Uterus (tissue), 4 donors: ENCODE measurements at places on chromosomes 12 and 14.

DNA sequence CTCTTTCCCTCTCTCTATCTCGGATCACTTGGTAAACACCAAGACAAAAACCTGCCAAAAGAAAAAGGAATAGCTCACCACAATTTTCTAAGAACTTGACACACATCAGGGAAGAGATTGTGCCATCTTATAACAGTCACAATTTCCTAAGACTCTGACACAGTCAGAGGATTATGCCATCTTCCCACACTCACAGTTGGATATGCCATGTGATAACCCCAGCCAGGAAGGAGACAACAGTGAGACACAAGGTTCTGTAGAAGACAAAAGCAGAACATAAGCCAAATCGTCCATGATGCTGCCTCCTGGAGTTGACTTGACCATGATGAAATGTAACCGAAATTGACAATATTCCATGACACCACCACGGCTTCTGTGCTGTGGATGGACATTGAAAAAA lies 2.8 kb upstream of the CLEC9A start:
- no peak for DNase-seq

DNA sequence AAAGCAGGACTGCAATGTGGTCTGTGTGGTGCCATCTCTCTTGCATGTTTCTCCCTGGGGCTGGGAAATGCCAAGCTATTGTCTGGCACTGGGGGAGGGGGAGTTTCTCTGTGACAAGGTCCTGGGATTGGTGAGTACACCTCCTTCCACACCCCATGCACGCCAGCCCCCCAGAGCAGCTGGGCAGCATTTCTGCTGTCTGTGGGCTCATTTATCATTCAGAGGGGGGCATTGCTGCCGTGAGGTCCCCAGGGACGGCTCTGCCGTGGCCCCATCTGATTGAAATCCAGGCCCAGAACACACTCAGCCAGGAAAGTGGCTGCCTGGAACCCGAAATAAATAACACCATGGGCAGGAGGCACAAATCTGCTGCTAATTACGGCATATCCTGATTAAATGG lies 12.6 kb upstream of the FAM222A start:
- DNase-seq, result no peak

GRCh38 chr12:101297661-101298060 lies 17.8 kb downstream of the UTP20 start:
- no peak for DNase-seq

- DNase-seq, result no peak
Observed at GRCh38 chr14:97219431-97220017, 422.3 kb downstream of the VRK1 start.

- no peak for DNase-seq
Observed at GRCh38 chr12:75870878-75871277, 160.7 kb downstream of the PHLDA1 start.

- DNase-seq, result no peak
Observed at GRCh38 chr12:42104087-42104486, 40.6 kb downstream of the GXYLT1 start.

DNA sequence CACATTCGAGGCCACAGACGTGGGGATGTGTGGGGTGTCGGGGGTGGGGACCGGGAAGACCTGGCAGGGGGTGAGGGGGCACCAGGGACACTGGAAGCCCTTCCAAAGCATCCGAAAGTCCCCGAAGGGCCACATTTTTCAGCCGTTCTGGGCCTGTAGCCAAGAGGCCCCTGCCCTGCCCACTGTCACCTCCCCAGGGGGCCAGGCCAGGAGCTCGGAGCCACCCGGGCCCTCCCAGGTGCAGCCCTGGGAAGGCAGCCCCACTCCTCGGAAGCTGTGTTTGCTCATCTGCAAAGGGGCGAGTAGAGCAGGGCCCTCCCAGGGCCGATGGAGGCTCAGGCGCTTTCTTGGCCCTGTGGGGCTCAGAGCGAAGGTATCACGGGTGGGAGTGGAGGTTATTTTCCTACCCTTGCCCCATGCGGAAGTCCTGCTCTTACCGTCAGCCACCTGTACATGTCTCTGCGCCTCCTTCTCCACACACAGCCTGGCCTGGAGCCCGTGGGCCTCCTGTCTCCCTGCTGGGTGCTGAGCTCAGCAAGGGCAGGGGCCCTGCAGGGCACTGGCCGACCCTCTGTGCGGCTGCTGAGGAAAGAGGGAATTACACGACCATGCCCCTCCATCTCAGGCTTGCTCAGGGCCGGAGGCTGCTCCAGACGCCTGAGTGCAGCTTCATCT lies 27.2 kb downstream of the NOC4L start:
- no peak for DNase-seq

DNA sequence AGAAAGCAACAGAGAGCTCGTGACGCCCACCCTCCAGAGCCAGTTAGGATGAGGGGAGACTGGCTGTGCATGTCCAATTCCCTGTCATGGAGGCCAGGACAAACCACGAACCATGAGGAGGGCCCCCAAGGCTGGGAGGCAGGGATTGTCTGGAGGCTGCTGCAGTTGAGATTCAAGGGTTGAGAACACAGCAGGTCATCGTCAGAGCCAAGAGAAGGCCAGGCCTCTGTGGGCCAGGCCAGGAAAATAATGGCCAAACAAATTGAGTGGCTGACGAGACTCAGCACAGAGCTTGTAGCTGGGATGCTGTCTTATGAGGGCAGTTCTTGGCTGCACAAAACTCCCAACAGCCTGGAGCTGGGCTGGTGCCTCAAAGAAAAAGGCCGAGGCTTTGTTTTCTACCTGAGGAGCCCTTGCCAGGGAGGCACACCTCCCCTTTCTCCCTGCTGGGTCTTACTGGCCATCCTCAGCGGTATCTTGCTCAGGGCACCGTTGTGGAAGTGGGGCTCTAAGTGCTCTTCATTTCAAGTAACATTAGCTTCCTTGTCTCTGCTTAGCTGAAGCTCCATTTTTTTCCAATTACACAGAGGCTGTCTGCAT lies 665.9 kb downstream of the BCL11B start:
- no peak for DNase-seq

- peak; percentile 19 for DNase-seq
Observed at GRCh38 chr12:120470150-120470784, 719 bp upstream of the SRSF9 start.

DNA sequence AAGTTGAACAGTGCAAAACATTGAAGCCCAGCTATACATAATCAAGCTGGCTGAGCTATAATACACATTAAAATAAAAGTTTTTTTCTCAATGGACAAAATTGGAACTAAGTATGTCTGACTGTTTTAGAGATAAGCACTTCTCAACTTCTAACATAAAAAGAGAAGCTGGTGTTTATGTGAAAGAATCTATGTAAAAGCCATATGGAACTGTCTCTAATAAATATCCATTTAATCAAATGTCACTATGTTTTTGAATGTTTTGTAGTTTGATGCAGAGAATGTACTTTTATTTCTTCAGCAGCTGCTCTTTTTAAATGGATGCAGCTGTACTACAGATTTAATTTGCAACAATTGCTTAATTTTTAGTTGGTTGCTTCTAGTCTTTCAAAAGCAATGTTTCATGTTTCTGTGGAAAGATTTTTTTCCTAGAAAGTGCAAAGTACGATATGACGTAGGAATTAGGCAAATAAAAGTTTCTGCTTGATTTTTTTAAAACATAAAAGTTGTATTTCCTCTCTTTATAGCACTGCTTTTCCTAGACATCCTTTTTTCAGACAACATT lies 114.2 kb downstream of the PDE3A start:
- no peak for DNase-seq

DNA sequence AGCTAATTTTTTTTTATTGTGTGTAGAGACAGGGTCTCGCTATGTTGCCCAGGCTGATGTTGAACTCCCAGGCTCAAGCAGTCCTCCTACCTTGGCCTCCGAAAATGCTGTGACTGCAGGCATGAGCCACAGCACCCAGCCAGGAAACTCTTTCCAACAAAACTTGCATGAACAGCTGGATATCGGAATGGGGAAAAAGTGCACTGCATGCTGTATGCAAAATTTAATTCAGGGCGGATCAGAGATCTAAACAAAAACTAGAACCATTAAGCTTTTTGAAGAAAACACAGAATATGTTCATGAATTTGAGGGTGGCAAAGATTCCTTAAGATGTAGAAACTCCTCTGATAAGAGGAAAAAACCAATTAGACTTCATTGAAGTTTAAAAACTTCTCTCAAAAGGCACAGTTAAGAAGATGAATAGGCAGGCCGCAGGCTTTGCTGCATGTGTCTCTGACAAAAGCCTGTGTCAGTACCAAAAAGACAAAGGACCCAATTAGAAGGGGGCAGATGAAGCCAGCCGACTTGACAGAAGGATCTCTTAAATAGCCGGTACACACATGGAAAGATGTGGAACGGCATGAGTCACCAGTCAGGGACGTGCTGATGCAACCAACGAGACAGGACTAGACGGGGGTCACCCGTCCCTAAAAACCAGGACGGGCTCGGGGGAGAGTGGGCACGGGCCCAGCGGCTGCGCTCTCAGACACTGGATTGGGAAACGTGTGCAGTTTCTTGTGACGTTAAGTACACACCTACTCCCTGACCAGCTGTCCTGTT lies 34.8 kb upstream of the MMP17 start:
- peak; percentile 38 for DNase-seq

DNA sequence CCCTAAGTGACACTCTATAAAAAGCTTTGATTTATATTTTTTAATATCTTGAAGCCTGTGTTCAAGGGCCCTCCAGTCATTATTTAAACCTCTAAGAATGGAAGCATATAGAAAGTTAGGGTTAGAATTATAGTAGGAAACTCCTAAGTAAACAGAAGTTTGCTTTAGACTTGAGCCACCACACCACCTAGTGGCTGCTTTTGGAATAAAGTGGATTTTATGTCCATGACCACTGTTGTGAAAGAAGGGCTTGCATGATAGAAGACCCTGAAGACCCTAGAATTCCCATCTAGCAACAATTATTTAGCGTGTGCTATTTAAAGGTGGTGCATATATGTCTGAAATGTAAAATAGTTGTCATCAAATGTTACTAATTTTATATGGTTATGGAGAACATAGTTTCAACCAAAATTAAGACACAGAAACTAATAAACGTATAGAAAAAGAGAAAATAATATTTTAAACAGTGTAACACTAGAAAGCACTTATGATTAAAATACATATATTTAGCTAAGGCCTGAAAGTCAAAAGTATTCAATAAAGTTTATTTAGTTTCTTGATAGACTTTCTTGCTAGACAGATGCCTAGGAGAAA lies 21.3 kb downstream of the LRRIQ1 start:
- no peak for DNase-seq

- DNase-seq, result no peak
Observed at GRCh38 chr12:121397521-121397920, 2.4 kb upstream of the RNF34 start.

DNA sequence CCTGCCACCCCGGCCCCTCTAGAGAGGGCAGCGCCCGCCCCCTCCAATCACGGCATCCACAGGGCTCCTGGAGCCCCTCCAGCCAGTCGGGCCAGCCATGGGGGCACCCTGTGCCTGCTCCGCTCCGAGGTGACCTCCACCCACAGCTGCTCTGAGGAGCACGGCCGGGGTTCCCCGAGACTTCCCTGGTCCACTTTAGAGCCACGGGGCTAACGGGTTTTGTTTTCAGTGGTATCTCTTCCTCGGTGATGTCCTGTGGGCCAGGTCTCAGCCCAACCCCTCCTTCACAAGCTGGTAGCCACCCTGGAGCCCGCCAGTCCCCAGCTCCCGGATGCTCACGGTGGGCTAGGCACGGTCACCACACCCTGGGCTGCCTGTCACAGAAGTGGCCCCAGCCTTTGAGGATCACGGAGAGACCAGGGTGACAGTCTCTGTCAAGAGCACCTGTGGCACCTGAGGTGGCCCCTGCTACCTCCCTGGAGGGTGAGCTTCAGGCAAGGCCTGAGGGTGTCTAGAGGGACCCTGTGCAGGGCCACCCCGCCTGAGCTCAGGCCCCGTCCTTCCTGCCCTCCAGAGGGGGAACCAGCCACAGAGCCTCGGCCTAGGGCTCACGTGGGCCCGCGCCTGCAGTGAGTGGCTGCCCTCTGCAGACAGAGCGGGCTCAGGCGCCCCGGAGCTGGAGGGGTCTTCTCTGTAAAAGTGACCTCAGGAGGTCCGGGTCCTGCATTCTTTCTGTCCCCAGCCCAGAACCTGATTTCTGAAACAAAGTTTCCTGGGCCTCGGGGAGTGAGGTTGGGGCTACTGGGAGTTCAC lies 146.0 kb upstream of the C14orf180 start:
- DNase-seq, result no peak

- DNase-seq, result no peak
Observed at GRCh38 chr12:52063082-52063924, 6.5 kb upstream of the ATG101 start.

- peak; percentile 84 for DNase-seq
Observed at GRCh38 chr12:91272461-91273063, 89.9 kb upstream of the DCN start.

DNA sequence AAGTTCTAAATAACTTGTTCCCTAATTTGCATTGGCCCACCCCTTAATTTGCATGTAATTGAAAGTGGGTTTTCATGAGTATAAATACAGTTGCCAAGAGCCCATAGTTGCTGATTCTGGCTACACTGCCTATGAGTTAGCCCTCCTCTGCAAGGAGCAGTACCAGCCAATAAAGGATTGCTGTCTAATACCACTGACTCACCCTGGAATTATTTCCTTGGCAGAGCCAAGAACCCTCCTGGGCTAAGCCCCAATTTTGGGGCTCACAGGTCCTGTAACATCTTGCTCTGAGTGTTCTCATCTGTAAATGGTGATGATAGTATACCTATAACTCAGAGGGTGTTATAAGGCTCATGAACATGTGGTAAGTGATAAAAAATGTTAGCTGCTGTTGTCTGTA lies 6.8 kb downstream of the TTC8 start:
- DNase-seq, result no peak

DNA sequence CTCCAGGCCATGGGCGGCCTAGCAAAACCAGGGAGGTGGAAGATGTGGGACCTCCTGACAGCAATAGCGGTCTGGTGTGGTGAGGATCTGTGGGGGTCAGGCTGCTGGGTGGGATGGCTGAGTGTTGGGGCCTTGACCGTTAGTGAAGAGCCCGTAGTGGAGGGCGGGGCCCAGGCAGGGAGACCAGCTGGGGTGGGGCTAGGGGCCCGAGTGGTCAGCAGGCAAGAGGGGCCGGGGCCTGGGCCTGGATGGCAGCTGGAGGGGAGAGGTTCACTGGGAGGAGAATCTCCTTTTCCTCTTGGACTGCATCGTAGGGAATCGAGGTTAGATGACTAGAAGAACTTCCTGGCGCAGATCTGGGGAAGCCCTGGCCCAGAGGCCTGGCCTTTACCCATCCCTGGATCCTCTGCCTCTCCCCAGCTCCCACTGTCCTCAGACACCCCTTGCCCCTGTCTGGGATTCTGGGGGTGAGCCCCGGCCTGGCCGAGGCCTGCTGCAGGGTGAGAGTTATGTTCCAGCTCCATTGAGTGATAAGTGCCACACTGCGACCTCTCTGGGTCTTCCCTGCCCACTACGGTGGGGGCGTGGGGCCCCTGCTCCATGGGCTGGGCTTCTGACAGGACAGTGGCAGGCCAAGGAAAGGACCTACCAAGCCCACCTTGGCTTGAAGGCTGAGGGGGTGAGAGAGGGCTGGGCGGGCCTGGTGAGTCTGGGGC lies 47.1 kb downstream of the KRT80 start:
- no peak for DNase-seq

GRCh38 chr12:11812586-11813437 lies 163.3 kb downstream of the ETV6 start:
- DNase-seq, result no peak
